Choroid plexus epithelial cell (primary cell): ENCODE measurements at places on chromosomes 4 and X.

DNA sequence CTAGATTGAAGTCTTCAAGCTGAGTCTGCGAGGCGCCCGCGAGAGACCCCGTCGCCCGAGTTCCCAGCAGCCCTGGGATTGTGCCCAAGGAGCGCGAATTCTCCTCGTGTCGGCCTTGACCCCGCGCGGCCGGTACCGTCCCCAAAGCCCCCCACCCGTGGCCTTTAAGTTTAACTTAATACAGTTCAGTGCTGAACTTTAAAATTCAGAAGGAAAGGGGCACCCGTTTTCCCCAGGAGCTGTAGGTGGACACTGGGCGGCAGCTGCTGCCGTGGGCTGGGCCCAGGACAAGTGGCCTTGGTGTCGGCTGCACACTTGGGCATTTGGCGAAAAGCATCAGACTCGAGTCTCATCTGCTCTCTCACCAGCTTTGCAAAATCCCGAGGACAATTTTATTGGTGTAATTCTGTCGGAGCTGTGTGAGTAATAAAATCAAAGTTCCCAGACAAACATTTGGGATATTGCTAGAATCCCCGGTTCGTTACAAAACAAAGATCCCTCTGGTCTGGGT, 634 bp downstream of the CWH43 start:
- DNase-seq, result no peak

- DNase-seq, result no peak
Measured at GRCh38 chr4:134740290-134740689, 538.7 kb upstream of the PABPC4L start.

- DNase-seq, result peak; percentile 53
Measured at GRCh38 chr4:161252520-161253141, 911.2 kb downstream of the FSTL5 start.

DNA sequence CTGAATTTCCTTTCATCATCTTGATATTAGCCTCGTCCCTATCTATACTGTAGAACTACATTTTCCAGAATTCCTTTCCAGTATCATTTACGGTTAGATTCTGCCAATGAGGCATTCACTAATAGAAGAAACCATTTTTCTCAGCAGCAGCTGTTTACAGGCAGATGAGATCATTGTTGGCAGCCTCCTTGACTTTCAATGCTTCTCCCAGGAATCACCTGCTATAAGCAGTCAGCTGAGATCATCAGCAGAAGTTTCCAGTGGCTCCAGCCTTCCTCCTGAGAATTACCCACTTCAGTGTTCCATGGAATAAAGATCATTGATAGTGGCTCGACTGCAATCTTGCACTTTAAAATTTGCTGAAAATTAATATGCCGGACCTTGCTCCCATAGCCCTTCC, 157.3 kb upstream of the TET2 start:
- peak; percentile 4 for DNase-seq

GRCh38 chrX:68588602-68589371, 58.7 kb upstream of the STARD8 start:
- DNase-seq, result no peak

GRCh38 chr4:122360754-122361153, 18.1 kb upstream of the ADAD1 start:
- DNase-seq, result no peak

DNA sequence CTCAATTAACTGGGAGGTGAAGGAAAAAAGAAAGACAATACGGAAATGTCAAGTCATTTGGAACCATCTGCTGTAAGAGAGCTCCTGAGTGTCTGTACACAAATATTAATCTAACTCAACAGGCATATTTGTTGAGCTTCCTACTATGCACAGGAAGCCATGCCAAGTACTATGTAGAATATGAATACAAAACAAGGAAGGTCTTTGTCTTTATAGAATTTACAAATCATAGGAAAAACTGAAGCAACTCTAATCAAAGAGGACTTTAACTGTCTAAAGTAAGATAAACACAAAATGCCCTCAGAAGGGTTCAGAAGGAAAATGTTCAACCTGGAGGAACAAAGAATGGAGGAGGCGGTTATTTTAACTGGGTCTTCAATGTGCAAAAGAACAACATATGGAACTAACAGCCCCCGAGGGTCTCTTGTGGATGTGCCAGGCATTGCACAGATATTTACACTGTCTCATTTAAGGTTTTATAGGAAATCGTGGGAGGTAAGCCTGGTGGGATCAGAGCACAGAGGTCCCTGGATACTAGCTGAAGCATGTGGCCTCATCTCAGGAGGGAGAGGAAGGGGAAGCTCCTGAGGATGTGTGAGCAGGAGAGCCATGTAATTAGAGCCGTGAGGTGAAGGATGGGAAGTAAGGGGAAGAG, 5.8 kb downstream of the FAM114A1 start:
- no peak for DNase-seq

DNA sequence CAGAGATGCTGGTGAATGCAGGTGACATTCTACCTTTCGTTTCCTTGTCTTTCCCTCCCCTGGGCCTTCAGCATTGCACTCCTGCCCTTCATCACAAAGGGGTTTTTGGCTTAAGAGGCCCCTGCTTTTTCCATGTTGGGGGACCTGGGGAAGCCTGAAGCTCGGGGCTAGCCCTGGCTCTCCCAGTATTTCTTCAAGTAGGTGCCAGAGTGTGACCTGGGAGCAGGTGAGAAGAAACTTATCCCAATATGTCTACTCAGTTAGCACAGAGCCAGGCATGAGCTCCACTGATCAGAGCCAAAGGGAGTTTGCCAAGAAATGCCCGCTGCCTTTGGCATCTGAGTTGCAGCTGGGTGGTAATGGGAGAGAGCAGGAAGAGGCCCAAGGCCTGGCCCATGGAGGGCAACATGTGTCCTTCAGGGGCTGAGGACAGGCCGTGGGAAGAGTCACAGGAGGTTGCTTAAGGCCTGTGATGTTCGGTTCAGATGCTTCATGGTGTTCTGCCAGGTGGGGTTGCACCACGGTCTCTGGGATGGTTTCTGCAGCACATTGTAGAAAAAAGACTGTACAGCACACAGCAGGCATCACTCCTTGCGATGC, 7.6 kb downstream of the PRRG3 start:
- DNase-seq, result no peak

DNA sequence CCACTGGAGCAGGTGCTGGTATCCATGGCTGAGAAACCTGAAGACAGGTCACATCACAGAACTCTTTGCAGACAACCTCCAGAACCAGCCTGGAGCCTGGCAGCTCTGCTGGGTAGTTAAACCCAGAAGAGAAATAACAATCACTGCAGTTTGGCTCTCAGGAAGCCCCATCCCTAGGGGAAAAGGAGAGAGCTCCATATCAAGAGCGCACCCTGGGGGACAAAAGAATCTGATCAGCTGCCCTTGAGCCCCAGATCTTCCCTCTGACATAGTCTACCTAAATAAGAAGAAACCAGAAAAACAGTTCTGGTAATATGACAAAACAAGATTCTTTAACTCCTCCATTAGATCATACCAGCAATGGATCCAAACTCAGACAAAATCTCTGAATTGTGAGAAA, 823.2 kb upstream of the FRG1 start:
- no peak for DNase-seq

- no peak for DNase-seq
Measured at GRCh38 chrX:74779175-74779574, 146.1 kb downstream of the NEXMIF start.

GRCh38 chr4:8245884-8246833, 23.4 kb upstream of the HTRA3 start:
- no peak for DNase-seq

DNA sequence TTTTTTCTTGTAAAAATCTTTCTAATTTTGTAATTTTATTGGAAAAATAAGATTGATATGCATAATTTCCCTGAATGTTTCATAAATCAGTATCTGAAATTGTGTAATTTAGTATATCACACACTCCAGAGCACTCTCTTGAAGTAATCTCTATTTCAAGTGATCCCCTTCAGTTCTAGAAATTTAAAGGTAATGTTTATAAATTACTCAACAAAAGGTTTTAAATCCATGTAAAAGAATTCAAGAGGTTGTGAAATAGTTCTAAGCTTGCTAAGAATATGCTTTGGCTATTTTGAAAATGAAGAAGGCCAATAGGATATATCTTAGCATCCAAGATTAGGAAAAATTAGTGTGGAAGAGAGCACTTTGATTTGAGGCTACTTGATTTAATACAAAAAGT, 28.2 kb downstream of the SMARCAD1 start:
- no peak for DNase-seq

GRCh38 chrX:15425024-15425423, 40.8 kb upstream of the VEGFD start:
- no peak for DNase-seq

- DNase-seq, result no peak
Measured at GRCh38 chr4:99817309-99817890, 773 bp downstream of the DAPP1 start.
